ENCODE measurements at places on chromosomes 6 and 20.

GRCh38 chr6:15752820-15753219 is 90.0 kb upstream of the DTNBP1 start:
- DNase-seq = no peak

DNA sequence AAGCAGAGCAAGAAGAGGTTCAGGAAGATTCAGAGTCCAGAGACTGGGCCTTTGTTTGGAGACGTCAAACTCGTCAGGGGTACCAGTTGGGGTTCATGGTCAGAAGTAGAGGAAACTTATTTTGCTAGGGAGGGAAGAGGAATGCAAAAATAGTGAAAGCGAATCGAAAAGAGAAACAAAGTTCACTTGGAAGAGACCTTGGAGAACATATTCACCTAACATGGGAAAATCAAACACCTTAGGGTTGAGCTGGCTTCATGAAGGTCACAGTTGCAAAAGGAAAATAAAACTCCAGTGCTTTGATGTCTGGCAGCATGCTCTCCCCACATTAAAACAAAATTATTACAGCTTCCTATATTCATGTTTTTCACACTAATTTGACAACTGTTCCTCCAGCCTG is 440.4 kb downstream of the EPM2A start:
- no peak for DNase-seq

DNA sequence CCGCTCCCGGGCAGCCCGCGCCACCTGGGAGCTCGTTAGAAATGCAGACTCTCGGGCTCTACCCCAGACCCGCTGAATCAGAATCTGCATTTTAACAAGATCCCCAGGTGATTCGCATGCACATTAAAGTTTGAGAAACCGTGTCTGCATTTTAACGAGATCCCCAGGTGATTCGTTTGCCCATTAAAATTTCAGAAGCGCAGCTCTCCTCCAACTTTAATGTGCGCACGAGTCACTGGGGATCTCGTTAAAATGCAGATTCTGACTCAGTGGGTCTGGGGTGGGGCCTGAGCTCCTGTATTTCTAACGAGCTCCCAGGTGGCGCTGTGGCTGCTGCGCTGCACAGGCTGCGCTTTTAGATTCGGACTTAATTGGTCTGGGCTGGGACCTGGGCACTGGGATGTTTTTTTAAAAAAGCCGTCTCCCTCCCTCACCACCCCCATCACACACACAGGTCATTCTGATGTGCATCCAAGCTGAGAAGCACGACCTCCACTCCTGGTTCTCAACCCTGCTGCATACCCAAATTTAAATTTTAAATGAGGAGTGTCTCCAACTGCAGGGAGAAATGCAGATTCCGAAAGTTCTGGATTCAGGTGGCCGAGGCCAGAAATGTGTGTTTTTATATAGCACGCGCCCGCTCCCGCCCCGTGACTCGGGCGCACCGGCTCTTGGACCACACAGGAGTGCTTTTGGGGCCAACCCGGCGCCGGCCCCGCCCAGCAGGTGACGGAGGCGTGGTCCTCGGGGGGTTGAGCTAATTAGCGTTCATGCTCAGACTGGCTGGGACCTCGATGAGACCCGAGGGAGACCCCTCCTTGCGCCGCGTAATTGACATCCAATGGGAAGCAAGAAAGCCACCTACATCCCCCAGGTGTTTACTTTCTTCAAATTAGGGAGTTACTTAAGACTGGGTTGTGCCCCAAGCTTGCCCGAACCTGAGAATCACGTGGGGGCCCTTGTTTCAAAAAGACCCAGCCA is 85.8 kb downstream of the ZFP64 start:
- DNase-seq = no peak

DNA sequence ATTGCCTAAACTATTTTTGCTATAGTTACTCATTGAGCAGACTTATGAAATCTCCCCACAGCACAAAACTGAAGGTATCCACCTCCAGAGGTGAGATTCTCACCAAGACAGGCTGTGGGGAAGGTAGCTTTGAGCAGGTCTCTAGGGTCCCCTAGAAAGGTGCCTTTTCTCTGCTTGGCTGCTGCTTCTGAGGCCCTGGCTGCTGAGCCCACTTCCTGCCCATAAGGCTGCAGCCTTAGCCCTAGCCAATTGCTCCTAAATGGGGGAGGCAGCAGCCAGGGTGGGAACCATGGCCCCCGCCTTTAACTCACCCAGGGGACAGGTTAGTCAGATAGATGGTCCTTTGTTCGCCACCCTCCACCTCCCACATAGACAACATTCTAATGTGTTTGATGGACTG is 3.6 kb downstream of the NT5E start:
- no peak for DNase-seq

GRCh38 chr6:79146421-79146820 is 68.4 kb upstream of the PHIP start:
- no peak for DNase-seq

- peak; percentile 26 for DNase-seq
These were observed 53.8 kb upstream of the POLR1H start for GRCh38 chr6:30007132-30007764.

DNA sequence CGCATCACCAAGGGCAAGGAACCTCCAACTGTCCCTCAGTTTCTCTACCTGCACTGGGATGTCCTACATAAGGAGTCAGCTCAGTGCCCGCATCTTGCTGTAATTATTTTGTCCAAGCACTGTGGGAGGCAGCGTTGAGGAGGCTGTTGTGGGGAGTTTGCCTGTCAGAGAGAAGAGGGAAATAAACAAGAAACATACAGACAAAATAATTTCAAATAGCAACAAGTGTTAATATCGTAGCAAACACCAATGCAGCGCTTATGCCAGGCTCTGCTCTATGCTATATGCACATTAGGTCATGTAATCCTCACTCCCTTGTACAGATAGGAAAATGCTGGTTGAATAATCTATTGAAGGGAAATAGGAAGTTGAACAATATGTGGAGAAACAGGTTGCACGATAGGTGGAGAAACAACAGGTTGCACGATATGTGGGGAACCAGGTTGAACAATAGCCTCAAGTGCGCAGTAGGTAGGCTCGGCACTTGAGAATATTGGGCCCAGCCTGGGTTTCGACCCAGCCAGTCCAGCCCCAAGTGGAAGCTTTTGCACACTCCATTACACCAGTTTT is 91.2 kb upstream of the SIRPA start:
- no peak for DNase-seq

GRCh38 chr6:45514454-45515230 is 136.9 kb upstream of the SUPT3H start:
- DNase-seq = no peak

GRCh38 chr20:47152068-47152467 is 204.4 kb downstream of the ZMYND8 start:
- no peak for DNase-seq

GRCh38 chr6:156870924-156871539 is 93.9 kb downstream of the ARID1B start:
- DNase-seq = no peak

- DNase-seq = no peak
These were observed 199.0 kb downstream of the PLCB1 start for GRCh38 chr20:8330785-8331695.

DNA sequence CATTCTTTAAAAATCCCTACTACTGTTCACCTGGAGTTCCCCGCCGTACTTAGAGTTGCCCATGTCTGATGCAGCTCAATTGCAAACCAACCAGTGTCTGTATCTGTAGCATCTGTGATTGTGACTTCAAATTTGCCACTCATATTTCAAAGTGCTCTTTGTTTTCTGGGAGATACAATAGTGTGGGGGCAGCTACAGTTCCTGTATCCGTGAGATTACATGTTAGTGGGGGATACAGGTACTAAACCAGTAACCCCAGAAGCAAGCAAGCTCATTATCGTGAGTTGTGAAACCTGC is 140.9 kb downstream of the ANKRD60 start:
- no peak for DNase-seq

GRCh38 chr6:77092971-77093370 is 370.3 kb downstream of the HTR1B start:
- no peak for DNase-seq

DNA sequence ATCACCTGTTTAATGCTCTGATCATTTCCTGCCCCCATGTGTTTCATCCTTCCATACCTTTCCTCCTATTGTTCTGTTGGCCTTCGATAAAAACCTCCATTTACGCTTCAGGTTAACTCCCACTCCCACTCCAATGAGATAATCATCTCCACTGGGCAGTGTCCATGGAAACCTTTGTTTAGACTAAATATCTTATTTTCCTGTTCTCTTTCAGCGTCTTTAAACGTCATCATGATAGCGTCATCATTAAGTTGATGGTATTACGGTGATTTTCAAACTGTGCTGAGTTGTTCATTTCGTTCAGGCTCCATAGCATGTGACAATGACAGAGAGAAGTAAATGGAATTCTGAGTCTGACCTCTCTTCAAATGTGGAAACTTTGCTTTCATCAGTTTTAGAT is 970.5 kb upstream of the SLC35B3 start:
- DNase-seq = no peak

GRCh38 chr6:53055873-53056272 is 9.3 kb upstream of the FBXO9 start:
- DNase-seq = no peak

DNA sequence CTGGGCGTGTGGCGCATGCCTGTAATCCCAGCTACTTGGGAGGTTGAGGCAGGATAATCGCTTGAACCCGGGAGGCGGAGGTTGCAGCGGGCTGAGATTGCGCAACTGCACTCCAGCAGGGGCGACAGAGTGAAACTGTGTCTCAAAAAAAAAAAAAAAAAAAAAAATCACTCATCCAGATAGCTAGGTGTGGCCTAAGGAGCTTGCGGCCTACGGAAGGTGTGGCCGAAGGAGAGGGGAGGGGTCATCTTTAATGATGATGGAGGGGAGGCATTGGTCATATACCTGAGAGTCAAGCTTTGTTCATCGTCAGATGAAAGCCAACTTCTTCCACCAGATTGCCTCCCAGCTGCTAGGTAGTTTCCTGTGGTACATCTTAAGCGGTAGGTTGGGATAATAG is 801 bp upstream of the PPARD start:
- DNase-seq = no peak

- no peak for DNase-seq
These were observed 68.1 kb upstream of the TXNDC5 start for GRCh38 chr6:7978736-7979135.

DNA sequence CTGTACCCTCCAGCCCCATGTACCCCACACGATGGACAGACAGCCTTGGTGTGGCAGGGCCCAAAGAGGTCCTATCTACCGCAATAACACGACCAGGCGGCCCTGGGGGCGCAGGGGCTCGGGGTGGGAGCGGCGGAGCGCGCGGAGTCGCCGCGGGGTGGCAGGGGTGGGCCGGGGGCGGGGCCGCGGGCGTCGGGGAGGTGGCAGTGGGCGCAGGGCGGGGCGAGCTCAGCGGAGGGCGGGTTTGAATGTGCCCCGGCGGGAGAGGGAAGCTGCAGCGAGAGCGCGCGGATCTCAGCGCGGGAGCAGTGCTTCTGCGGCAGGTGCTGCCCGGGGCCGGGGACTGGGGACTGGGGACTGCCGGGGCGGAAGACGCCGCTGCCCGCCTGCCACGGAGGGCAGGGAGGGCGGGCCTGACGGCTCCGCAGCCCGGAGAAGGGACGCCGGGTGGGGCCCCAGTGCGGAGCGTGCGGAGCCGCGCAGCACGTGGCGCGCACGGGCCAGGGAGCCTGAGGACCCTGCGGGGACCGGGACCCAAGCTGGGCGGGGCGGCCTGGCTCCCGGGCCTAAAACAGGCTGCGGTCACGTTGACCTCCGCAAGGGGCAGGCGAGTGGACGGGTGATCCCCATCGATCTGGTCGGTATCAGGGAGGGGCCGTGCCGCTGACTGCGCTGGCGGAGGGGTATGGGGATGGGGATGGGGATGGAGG is at the start of gene SLC29A1:
TSS of gene SLC29A1 (plus strand) at position 277 of the 710 bp plus-strand sequence. CDS start 3,719 bp downstream, outside the sequence.
- DNase-seq = peak; percentile 69

DNA sequence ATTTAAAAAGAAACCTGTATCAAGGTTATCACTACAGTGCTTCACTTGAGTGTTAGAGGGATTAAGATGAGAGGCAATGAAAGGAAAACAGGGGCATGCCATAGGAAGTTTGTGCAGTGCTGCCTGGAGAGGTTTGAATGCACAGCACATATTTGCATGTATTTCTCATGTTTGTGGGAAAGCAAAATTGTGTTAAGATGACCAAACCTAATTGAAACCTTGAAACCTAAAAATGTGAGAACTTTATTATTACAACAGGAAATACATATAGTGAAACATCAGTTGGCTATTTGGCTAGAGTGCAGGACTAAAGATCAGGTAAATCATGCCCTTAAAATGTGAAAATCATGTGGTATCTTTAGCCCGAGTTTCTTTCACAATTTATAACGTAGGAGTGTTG is 8.5 kb upstream of the TBXT start:
- DNase-seq = no peak

DNA sequence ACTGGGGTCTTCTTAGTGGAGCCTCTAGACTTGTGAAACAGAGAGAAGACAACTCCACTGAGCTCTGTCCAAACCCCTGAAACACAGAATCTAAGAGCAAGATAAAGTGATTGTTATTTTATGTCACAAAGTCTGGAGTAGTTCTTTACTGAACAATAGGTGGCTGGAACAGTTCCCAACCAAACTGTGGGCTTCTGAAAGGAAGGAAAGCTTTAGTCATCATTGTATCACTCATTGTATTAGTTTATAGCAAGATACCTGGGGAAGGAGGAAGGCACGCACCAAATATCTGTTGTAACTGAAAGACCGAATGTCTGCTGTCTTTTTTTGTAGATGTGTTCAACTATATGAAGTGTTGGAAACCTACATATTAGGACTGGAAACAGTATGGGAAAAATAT is 284.9 kb upstream of the TBX18 start:
- no peak for DNase-seq

- DNase-seq = no peak
These were observed 12.7 kb downstream of the IL17F start for GRCh38 chr6:52231406-52232127.

- no peak for DNase-seq
These were observed 7.5 kb upstream of the BPI start for GRCh38 chr20:38296433-38296832.

- no peak for DNase-seq
These were observed 47.5 kb downstream of the RALGAPA2 start for GRCh38 chr20:20664795-20665589.

GRCh38 chr20:40743141-40743775 is 54.2 kb upstream of the MAFB start:
- DNase-seq = no peak

DNA sequence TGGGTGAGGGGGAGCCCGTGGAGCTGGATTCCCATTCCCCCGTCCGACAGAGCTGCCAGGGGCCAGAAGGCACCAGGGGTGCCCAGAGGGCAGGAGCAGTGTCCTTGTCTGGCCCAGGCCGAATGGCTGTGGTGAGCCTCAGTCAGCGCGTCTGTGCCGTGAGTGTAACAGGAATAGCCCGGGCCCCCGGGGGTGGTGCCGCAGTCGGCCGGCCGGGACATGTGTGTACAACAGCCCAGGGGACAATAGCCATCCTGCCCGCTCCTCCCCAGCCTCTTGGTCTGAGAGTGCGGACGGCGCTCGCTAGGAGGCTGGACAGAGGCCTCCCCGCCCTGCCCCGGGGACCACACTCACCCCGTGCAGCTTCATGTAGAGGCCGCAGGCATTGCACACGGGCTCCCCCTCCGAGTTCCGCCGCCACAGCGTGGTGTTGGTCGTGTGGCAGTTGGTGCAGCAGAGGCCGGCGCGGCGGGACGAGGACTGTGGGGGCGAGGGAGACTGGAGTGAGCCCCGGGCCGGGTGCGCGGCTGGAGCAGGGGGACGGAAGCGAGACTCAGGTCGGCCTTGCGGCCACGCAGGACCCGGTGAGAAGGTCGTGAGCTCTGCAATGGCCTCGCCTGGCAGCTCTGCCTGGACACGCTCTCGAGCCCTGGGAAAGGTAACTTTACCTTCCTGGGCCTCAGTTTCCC is 9.6 kb downstream of the GATA5 start:
- DNase-seq = no peak

GRCh38 chr6:25485821-25486534 is 166.0 kb upstream of the SCGN start:
- no peak for DNase-seq

- no peak for DNase-seq
These were observed 27.8 kb downstream of the SNHG17 start for GRCh38 chr20:38407321-38407720.

GRCh38 chr20:35432430-35432735 is 5.6 kb downstream of the GDF5 start:
- DNase-seq = no peak

Measured in stimulated activated CD4-positive, alpha-beta T cell treated with anti-CD3 and anti-CD28 coated beads, Interleukin-15, amount 100 ng/mL, for 1 hour (primary cell).